ENCODE measurements at places on chromosomes 3 and 15.
A peak's percentile ranks its signal among the peaks of the same experiment; 100 is the strongest.

DNA sequence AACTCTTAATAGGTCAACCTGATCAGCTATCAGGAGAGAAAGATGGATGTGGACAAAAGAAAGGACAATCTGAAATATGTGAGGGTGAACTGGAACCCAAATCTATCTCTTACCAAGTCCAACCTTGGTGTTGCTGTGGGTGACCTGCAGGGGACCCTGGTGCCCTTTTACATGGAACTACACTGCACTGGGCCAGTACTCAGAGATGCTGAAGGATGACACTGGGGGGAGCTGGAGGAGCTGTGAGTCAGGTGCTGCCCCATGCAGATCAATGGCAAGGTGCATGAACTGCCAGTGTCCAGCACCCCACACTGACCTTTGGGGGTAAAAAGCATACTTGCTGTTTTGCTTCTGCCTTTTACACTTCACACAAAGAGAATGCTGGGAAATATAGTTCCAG lies 55.6 kb upstream of the TBC1D5 start:
- DNase-seq: no peak

- DNase-seq: no peak
Measured at GRCh38 chr3:143380449-143380848, 260.9 kb downstream of the CHST2 start.

- peak; percentile 62 for DNase-seq
Measured at GRCh38 chr15:41882689-41883483, 11.0 kb downstream of the SPTBN5 start.

- no peak for DNase-seq
Measured at GRCh38 chr15:25795712-25796111, 67.4 kb downstream of the ATP10A start.

DNA sequence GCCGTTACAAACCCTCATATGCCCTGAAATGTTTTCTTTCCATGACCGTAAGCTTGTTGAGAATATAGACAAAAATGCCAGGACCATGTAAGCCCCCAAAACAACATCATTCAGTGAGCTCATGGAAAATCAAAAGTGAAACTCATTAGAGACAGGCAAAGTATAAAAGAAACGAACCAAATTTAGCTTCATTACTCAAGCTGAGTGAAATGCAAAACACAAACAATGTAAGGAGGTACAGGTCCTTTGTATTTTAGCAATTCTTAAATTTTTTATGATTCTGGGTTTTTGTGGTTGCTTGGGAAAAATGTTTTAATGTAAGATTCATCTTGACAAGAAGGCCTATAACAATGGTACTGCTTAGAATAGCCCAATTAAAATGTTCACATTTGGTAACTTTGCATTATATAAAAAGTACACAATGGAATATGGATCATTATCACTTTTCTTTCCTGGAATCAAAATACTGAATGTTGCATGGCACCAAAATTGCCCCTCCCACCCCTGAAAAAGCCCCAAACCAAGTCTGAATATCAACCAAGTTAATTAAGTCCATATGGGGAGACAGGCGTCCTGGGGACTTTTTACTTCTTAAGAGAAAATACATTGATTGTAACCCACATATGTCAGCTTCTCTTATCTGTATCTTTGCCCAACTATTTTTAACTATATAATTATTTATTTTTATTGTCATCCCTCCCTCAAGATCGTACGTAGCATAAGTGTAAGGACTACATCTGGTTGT lies 247.7 kb upstream of the CDIN1 start:
- no peak for DNase-seq

GRCh38 chr15:34952481-34952880 lies 17.1 kb downstream of the AQR start:
- DNase-seq: no peak

DNA sequence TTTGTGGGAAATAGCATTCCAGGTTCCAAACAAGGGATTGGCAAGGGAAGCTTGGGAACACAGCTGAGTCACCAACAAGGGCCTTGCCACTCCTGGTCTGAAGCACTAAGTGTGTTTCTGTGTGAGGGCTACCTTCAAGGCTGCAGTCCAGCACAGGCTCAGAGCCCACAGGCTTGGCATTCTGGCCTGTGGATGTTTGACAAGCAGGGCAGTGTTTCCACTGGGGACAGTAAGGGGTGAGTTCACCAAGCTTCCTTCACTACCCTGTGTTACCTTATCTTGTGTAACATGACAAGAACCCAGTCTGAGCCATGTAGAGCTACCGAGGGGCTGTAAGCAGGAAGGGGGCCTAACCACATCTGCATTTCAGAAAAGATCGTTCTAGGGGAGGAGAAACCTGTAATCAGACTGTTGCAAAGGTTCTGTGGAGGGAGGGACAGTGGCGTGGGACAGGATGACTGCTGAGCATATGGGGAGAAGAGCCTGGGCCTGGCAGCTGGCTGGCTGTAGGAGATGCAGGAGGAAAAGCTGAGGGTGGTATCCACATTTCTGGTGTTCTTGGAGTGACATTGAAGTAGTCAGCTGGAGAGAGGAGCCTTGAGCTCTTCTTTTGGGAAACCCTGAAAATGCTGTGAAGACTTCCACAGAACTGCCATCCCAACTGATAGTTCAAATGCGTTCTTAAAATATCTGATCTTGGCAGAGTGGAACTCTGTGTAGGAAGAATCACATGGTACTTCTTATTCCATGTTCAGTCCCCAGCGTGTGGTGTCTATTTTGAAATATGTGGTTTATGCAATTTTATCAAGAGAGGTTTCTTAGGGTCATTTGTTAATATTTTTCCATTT lies 61.3 kb downstream of the CTDSPL start:
- DNase-seq: peak; percentile 7

GRCh38 chr3:130929804-130930203 lies 35.9 kb downstream of the ATP2C1 start:
- DNase-seq: no peak

GRCh38 chr3:7959094-7959493 lies 542.5 kb upstream of the LMCD1 start:
- no peak for DNase-seq

GRCh38 chr15:100520132-100520921 lies 8.4 kb downstream of the CERS3 start:
- DNase-seq: peak; percentile 90

DNA sequence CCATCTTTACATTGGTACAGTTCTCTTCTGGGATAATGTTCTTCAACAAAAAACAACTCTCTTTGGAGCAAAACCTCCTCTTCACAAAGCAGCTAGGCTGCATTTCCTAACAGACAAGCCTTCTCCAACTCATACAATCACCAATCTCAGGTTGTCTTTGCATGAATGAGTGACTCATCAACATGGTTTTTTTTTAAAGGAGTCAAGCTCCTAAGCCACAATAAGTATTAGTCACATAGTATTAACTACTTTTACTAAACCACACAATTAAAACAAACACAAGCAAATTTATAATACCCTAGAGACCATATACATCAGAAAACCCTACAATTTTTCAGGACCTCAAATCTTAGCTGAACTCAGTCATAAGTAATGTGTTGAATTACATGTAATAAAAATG lies 137.4 kb downstream of the TBC1D5 start:
- DNase-seq: no peak

- no peak for DNase-seq
Measured at GRCh38 chr3:133750259-133750656, 4.1 kb downstream of the TF start.

- no peak for DNase-seq
Measured at GRCh38 chr15:76169911-76170800, 110.4 kb downstream of the TMEM266 start.

DNA sequence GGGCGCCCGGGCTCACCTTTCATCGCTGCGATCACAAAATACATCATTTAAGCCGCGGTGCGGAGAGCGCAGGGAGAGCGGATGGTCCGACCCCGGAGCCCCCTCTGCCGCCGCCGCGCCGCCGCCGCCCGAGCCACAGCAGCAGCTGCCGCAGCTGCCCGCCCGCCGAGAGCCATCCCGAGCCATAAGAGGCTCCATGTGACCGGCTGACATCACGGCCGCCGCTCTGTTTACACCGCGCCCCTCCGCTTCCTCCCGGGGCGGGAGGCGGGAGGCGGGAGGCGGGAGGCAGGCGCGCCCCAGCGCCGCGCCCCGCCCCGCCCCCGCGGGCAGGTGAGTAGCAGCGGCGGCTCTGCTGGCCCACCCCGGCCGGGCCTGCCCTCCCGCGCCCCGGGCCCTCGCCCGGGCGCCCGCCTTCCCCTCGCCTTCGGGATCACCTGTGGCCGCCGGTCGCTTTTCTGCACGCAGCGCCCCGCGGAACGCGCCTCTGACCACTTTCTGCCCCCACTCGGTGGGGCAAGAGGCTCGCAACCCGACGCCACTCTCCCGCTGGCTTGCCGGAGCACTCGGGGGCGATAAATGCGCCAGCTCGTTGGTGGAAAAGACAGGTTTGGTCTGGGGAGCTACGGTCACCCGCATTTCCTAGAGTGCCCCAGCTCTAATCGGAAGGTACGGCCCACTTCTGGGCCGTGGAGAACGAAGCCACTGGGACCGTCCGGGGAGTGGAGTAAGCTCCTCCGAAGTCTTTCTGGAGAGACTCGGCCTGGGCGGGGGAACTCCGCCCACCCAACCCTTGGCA lies 113.6 kb upstream of the ICE2 start:
- no peak for DNase-seq

GRCh38 chr3:89419647-89420241 lies 312.3 kb downstream of the EPHA3 start:
- DNase-seq: no peak

DNA sequence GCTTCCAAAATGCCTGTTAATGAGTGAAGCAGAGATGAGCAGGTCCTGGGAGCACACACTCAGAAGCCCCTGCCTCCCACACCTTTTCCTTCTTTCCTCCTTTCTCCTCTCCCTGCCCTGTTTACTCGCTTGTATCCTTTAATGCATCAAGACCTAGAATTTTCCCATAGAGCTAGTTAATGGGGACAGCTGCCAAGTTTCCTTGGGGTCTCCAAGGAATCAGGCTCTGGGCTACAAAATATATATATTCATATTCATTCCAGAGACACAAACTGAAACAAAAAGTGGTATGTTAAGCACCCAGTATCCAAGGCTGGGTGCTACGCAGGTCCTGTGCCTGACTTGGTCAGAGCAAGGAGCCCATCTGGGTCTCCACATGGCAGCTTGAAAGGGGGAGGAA lies 235.6 kb downstream of the MYRIP start:
- DNase-seq: no peak

- no peak for DNase-seq
Measured at GRCh38 chr15:27702581-27702980, 396.5 kb downstream of the OCA2 start.

DNA sequence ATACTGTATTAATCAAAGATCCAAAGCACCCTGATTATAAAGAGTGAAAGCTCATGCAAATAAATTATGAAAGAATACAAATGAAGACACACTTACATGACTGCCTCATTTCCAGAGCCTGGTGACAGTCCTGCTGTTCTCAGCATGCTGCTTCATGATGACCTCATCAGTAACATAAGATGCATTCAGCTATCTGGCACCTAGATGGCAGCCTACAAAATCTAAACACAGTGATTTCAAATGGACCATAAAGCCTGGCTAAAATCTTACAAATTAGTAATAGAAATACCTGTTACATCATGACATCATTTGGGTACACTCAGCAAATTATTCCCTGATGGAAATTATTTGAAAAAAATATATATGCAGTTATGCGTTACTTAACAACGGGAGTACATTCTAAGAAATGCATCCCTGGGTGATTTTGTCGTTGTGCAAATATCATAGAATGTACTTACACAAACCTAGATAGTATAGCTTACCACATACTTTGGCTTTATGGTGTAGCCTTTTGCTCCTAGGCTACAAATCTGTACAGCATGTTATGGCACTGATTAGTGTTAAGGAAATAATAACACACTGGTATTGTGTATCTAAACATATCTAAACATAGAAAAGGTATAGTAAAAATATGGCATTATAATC lies 207.2 kb downstream of the EPHA3 start:
- no peak for DNase-seq

GRCh38 chr3:112643621-112644240 lies 2.8 kb upstream of the CCDC80 start:
- DNase-seq: no peak

- DNase-seq: peak; percentile 70
Measured at GRCh38 chr3:158097593-158098308, 8.5 kb downstream of the SHOX2 start.

DNA sequence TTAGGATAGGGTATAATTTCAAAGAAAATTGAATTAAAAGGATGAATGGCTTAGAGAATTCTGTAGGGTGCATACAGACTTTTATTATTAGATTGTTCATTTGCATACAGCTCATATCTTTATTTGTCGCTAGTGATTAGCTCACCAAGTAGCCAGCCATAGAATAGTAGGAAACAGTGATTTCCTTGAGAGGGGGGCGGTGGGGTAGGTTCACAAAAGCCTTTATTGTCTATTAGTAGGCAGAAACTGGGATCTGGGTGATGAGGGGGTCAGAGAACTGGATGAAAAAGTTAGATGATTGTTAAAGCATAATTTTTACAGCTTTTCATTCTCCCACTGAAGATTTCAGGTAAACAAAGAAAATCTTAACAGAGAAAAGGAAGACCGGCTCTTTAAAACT lies 77.6 kb upstream of the RAP2B start:
- no peak for DNase-seq

GRCh38 chr3:75232216-75232615 lies 431.9 kb upstream of the FRG2C start:
- DNase-seq: no peak

DNA sequence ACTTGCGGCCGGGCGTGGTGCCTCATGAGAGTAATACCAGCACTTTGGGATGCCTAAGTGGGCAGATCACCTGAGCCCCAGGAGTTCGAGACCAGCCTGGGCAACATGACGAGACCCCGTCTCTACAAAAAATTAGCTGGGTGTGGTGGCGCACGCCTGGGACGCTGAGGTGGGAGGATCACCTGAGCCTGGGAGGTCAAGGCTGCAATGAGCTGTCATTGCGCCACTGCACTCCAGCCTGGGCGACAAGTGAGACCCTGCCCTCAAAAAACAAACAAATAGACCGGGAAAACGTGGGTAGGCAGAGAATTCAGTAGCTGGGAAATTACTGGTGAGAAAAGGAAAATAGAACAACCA lies 667 bp downstream of the UMPS start:
- no peak for DNase-seq

GRCh38 chr3:138849222-138849940 lies 14.7 kb upstream of the PIK3CB start:
- DNase-seq: no peak

GRCh38 chr3:72145506-72146380 lies 360.8 kb upstream of the PROK2 start:
- DNase-seq: no peak

- DNase-seq: no peak
Measured at GRCh38 chr3:65591313-65591712, 447.4 kb downstream of the MAGI1 start.

DNA sequence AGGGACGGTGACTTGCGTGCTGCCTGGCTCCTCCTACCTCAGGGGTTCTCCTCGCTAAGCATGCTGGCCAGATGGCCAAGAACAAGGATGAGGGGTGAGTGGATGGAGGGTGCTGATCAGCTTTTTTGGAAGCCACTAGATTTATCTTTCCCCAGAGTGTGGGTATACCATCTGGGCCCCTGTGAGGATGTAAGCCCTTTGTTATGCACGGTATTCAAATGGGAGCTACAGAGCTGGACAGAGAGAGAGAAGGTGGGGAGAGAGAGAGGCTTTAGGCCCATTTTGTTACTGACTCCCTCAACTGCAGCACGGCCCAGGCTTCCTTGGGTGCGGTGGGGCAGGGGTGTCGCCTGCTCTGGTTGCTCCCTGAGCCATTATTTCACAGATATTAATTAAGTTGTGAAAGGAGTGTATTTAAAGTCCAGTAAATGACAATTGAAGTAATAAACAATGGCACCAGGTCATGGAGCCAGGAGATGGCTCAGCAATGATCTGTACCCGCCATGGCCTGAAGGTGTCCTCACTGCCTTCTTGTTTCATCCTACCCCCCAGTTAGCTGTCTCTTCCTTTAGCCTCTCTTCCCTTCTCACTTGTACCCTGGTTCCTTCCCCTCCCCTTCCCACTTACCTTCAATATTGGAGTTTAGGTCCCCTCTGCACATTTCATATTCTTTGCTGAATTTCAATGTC lies 158.0 kb downstream of the CLSTN2 start:
- DNase-seq: no peak

Data from HL-60 (cell line).